H4 (cell line): ENCODE measurements at places on chromosomes 1 and 21. TPM values are rescaled to one million over a fixed set of nuclear protein-coding genes. Genes with fewer than 3 reads are reported as not detected.

Gene ACOT11
- total RNA-seq, result 1.5 and 1.6 TPM in 2 replicates

Gene ADORA1
- 0.47 and 0.58 TPM in 2 replicates for total RNA-seq

Gene OR2T29
- not detected in 2 replicates for total RNA-seq

Gene KIF21B
- total RNA-seq, result 2.1 and 2.4 TPM in 2 replicates

Gene HMGCS2
- 0.87 and 3.8 TPM in 2 replicates for total RNA-seq

Gene CLEC20A
- not detected in 2 replicates for total RNA-seq

Gene RCOR3
- 4.6 and 14.8 TPM in 2 replicates for total RNA-seq

Gene BSND
- not detected in 2 replicates for total RNA-seq

DNA sequence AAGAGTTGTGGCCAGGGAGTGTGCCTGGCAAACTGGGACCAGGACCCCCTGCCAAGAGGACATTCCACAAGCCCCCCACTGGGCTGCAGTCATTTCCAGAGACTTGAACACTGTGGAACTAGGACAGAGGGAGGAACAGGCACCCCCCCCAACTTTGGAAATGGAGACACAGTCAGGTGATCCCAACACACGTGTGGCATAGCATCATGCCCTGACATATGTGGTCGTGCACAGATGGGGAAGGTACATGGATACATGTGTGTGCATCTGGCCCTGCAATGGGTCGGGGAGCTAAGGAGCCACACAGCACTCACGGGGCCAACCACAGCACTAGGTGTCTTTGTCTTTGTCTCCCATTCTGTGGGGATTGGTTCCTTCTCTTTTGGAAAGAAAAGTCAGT, 6.6 kb upstream of the TFF3 start:
- no peak for DNase-seq

GRCh38 chr1:108051631-108052377, 86.8 kb upstream of the VAV3 start:
- no peak for DNase-seq

DNA sequence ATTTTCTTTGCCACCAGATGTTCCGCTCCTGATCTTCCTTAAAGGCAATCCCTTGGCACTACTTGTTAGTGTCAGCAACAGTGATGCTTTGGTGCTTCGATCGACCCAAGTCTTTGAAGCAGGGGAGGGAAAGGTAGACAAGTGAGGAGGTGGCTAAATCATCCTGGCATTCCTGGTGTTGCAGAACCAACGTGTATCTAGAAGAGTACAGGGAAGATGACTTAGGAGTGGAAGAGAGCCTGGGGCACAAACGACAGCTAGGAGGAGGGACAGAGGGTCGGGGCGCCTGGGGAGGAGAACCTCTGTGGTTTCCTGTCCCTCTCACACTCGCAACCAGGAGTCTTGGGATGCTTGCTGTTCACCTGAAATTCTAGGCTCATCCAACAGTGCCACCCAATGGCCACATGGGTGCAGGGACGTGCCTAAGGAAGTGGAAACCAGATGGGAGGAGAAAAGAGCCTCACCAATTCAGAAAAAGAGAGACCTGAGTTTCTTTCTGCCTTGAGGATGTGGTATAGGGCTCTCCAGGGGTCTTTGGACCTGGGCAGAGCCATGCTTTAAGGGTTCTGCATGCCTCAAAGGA, 9.5 kb upstream of the KCNA2 start:
- DNase-seq, result peak; percentile 82

- no peak for DNase-seq
These were observed 8.6 kb downstream of the MORN1 start for GRCh38 chr1:2382621-2383361.

GRCh38 chr1:8706291-8706690, 111.1 kb downstream of the RERE start:
- DNase-seq, result no peak

- no peak for DNase-seq
These were observed 430 bp downstream of the BTG2 start for GRCh38 chr1:203305809-203306088.

- DNase-seq, result peak; percentile 34
These were observed at the start of gene ETNK2 for GRCh38 chr1:204151552-204152309. Gene ETNK2 (minus strand): TSS chr1:204152044. CDS start chr1:204151852, 192 bp downstream.

GRCh38 chr1:59015708-59016107, 231.9 kb upstream of the JUN start:
- peak; percentile 23 for DNase-seq

DNA sequence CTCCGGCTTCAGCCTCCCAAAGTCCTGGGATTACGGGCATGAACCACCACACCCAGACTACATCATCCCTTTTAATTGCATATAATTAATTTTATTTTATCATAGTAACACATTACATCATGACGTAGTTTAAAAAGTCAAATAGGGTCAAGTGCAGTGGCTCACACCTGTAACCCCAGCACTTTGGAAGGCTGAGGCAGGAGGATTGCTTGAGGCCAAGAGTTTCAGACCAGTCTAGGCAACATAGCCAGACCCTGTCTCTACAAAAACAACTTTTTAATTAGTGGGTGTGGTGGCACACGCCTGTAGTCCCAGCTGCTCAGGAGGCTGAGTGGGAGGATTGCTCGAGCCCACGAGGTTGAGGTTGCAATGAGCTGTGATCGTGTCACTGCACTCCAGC, 20.7 kb downstream of the EFNA3 start:
- DNase-seq, result no peak

GRCh38 chr1:60822252-60822651, 260.1 kb upstream of the NFIA start:
- no peak for DNase-seq

- DNase-seq, result no peak
These were observed 128.1 kb downstream of the MRPS6 start for GRCh38 chr21:34201481-34201858.

- DNase-seq, result no peak
These were observed 10.3 kb downstream of the BLACAT1 start for GRCh38 chr1:205445646-205445935.

- DNase-seq, result no peak
These were observed 6.4 kb downstream of the DYRK1A start for GRCh38 chr21:37372951-37373350.

DNA sequence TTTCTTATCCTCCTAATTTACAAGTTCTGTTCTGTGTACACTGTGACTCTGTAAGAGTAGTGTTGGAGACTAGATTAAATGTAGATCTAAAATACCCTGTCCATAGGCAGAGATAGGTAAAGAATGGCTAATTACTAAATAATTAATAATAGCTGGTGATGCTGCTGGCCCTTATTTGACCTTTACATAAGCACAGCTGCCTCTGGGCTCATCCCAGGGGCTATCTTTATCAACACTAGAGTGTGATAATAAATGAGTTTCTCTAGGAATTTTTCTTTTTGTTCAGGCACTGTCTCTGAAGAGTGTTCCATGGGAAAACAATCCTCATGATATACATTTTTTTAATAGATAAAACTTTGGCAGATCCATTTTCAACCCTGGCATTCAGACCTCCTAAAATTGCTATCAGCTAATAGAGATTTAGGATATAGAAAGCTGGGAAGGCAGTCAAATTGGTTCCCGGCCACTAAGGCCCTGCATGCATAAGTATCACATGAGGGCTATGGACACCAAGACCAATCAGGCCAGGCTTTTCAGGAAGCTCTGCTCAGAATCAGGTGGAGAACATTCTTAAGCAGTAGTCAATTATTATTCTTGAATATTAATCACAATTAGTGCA, 107.2 kb downstream of the ROR1 start:
- no peak for DNase-seq

DNA sequence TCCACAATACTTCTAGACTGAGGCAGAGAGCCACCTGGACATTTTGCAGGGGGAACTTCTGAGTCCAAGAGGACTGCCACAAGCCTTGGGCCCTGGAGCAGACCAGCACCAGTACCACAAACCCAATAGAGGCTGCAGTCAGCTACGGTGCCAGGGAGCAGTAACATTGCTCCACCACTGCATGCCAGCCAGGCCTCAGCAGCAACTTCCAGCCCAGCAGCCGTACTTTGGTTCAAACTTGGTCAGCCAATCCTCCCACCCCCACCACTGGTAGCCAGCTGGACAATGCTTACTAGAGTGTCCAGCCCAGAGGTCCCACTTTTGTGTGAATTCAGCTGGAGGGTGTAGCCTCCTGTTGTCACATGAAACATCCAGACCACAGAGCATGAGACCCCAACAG, 107.4 kb downstream of the SLC5A9 start:
- DNase-seq, result no peak

- no peak for DNase-seq
These were observed 47.5 kb downstream of the SSX2IP start for GRCh38 chr1:84642774-84643173.

DNA sequence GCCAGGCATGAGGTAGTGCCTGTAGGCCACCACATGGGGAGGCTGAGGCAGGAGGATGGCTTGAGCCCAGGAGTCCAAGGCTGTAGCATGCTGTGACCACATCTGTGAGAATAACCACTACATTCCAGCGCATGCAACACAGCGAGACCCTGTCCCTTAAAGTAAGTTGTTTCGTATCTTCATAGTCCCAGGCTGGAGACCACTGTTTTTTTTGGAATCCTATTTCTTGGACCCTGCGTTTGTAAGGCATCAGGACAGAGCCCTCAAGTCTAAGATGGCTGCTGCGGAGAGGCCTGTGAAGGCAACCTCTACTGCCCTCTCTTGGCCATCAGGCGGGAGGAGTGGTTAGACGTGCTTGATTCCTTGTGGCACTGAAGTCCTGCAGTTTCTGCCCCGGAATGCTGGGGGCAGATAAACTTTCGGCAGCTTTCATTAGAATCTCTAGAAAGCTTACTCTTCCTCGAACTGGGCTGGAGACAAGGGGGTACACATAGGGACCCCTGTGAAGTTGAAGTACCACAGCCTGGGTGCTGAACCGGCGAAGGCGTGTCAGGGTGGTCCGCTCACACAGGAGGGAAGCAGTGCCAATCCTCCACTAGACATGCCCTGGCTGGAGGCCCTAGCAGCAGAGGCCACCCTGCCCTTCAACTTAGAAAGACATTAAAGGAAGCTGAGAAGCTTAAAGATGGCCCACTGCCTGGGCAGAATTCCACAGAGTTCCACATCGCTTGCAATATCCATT, 36.6 kb downstream of the RABIF start:
- peak; percentile 65 for DNase-seq

DNA sequence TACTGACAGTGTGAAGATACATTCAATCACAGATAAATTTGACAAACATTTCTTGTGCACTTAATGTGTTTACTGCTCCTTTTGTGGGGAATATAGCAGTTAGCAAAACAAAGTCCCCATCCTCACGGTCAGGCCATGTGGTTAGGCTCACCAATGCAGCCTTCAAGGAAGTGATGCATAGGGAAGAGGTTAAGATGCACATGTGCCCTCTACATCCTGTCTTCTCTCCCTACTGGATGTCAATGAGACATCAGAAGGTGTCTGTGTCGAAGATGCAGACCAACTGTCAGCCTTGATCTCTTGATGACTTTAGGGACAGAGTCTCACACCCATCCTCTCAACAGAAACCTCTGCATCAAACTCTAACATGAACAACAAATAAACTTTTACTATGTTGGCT, 78.7 kb downstream of the FH start:
- no peak for DNase-seq

GRCh38 chr1:25811384-25812082, 8.2 kb upstream of the MTFR1L start:
- DNase-seq, result no peak

DNA sequence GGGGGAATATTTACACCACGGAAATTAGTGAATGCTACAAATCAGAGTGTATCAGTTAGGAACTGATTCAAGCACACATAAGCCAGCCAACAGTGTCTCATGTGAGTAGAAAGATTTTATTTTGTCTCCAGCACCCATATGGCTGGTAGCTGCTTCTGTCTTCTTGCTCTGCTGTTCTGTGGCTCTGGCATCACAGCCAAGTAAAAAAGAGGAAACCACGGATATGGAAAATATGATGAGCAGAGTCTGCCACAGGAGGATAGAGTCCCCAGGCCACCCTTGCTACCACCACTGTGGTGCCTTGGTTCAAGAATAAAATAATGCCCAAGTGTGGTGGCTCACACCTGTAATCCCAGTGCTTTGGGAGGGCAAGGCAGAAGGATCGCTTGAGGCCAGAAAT, 53.6 kb upstream of the SPOCD1 start:
- no peak for DNase-seq

GRCh38 chr1:203769505-203770343, 4.7 kb downstream of the LAX1 start:
- DNase-seq, result peak; percentile 96

DNA sequence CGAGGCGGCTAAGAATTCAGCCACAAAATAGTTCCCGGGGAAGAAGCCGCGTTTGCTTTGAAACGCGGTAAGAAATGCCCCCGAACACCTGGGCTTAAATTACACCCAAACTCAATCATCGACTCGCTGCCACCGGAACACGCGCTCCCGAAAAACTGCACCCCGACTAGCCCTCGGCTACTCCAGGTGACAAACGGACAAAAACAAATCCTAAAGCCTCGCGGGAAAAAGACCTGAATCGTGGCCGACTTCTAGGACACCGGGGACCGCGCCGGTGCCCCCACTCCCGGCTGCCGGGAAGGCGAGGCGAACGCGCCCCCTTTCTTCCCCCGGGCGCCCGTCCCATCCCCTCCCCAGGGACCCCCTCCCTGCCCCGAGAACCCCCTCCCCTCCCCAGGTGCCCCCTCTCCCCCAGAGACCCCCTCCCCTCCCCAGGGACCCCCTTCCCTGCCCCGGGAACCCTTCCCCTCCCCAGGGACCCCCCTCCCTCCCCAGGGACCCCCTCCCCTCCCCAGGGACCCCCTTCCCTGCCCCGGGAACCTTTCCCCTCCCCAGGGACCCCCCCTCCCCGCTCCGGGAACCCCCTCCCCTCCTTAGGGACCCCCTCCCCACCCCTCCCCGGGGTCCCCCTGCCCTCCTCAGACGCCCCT, 628 bp downstream of the C1orf159 start:
- no peak for DNase-seq

GRCh38 chr1:28928314-28928941, 14.1 kb downstream of the EPB41 start:
- DNase-seq, result peak; percentile 16

DNA sequence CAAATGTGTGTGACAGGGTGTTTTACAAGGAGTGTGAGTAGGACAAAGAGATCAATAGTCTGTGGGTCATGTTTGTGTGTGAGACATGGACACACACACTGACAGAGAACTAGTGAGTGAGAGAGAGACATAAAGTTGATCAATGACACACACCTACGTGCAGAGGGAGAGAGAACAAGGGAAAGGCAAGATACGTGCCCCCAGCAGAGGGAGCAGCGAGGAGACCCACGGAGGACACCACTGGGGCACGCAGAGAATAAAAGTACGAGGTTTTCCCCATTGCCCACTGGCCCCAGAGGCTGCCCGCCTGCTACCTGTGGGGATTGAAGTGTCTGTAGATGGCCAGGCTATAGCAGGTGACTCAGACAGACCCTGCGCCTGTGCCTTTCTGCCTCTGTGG, 130.2 kb upstream of the CSF3R start:
- DNase-seq, result no peak

GRCh38 chr1:89882348-89883029, 61.7 kb downstream of the LRRC8D start:
- DNase-seq, result no peak
